ENCODE measurements at places on chromosomes 1 and 21. TPM values are rescaled to one million over a fixed set of nuclear protein-coding genes. Genes with fewer than 3 reads are reported as not detected.

DNA sequence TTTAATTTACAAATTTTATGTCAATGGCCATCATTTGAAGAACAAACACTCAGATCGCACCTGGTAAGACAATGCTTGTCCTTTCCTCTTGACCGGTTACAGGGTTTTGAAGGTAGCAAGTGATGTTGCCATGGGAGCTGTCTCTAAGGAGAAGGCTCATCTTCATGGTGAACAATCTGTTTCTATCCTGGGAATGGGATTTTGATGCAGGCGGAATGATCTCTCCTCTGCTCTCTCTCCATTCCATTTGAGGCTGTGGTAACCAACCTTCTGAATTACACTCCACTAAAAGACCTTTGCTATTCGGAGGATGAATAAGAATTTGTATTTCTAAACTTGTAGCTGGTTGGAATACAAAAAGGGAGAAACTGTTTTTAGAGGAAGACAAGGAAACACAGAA, 57.9 kb upstream of the SLC5A9 start:
- no peaks in the 10 kb centered on the region for H3K4me1 ChIP-seq
- H3K27me3 ChIP-seq, result no peaks in the 10 kb centered on the region
- H3K27ac ChIP-seq, result no peak overlapping the region
- no peaks in the 10 kb centered on the region for H3K36me3 ChIP-seq

- H3K4me3 ChIP-seq, result no peak overlapping the region
- no peaks in the 10 kb centered on the region for H3K4me1 ChIP-seq
- H3K27me3 ChIP-seq, result peaks cover 3% of the 10 kb centered on the region
- no peak for DNase-seq
- no peak overlapping the region for H3K27ac ChIP-seq
- peaks cover 9% of the 10 kb centered on the region for H3K36me3 ChIP-seq
Measured at GRCh38 chr1:4000811-4001251, 100.8 kb upstream of the C1orf174 start.

DNA sequence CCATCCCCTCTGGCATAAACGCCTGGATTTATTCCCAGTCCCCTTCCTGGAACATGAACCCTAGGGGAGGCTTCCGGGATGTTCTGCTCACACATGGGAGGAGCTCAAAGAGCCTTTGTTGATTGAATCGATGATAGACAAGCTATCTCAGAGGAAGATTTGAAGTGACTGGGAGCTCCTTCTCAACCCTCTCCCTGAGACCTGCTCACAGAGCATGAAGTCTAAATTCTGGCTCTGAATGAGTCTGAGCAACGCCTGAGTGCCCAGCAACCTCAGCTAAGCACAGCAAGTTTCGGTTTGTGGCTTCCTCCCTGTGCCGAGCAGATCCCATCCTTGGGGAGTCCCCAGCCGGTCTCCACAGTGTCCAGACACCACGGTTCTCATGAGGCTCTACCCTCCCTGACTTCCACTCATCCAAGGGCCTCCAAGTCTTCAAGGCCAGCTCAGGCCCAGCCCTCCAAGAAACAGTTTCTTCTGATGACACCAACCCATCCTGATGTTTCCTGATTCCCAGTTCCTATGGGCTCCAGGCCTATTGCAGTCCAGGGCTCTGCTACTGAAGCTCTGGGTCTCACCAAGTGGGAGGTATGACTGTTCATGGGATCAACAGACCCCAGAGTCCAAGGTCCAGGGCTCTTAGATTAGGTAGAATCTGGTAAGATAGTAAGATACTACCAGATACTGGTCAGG, 190.8 kb downstream of the DYRK1A start:
- peaks cover 4% of the 10 kb centered on the region for H3K27me3 ChIP-seq
- H3K4me3 ChIP-seq, result no peak overlapping the region
- H3K4me1 ChIP-seq, result peaks cover 8% of the 10 kb centered on the region
- no peaks in the 10 kb centered on the region for H3K36me3 ChIP-seq
- no peak overlapping the region for H3K27ac ChIP-seq

- DNase-seq, result no peak
- no peak overlapping the region for H3K27ac ChIP-seq
- no peaks in the 10 kb centered on the region for H3K36me3 ChIP-seq
- no peak overlapping the region for H3K4me3 ChIP-seq
Measured at GRCh38 chr1:226660410-226661182, 78.5 kb downstream of the ITPKB start.

DNA sequence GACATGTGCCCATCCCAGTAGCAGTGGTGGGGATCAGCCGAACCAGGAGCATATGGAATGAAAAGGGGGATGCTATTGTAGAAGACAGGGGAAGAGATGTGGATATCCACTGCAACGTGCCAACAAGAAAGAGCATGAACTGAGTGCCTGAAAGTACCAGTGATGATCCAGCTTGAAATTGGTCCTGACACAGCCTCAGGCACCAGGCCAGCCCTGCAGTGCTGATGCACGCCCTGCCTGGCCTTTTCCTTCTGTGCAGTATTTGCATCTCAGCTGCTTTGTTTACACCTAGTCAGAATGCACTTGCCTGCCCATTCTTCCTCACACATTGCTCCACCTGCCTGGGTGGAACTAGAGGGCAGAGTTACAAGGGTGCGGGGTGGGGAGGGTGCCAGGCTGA, 50.3 kb upstream of the ARTN start:
- H3K4me3 ChIP-seq, result no peak overlapping the region
- peaks cover 8% of the 10 kb centered on the region for H3K4me1 ChIP-seq
- no peaks in the 10 kb centered on the region for H3K27me3 ChIP-seq
- no peak for DNase-seq

DNA sequence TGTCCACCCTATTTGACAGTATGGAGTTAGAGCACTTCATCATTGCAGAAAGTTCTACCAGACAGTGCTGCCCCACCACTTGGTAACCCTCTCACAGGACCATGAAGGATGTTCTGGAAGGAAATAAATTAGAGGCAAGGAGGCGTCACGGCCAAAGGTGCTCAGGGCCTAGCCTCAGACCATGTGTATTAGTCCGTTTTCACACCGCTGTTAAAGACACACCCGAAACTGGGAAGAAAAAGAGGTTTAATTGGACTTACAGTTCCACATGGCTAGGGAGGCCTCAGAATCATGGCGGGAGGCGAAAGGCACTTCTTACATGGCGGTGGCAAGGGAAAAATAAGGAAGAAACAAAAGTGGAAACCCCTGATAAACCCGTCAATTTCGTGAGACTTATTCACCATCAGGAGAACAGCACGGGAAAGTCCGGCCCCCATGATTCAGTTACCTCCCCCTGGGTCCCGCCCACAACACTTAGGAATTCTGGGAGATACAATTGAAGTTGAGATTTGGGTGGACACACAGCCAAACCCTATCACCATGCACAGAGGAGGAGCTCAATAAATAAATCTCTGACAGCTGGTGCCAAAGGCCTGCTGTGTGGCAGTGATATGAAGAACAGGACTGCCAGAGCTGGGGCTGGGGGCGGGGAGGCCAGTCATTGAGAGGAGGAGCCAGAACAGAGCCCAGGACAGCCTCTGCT, 75.8 kb downstream of the FHAD1 start:
- DNase-seq, result peak; percentile 84
- no peaks in the 10 kb centered on the region for H3K36me3 ChIP-seq
- H3K4me3 ChIP-seq, result peak overlapping the region; percentile 24
- H3K27me3 ChIP-seq, result peaks cover 2% of the 10 kb centered on the region

DNA sequence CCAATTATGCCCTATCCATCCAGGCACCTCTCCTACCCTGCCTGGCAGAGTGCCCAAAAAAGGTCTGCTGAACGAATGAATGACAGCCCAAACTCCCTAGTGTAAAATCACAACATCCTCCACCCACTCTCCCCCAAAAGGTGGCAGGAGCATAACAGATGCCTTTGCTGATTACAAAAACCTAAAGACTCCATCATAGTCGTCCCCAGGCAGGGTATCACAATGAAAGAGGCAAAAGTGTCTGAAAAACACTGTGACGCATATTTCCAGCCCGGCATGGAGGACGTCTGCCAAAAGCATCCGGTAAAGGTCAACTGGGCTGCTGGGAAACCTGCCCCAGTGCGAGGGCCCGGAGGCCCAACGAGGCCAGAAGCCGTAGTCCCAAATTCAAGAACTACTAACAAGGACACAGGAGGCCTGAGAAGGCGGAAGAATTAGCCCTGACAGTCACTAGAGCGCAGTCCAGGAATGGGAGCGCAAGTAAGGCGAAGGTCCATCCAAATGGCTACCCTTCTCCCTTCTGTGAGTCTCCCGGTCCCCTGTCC, 576 bp downstream of the SMIM12 start:
- H3K27me3 ChIP-seq, result no peaks in the 10 kb centered on the region
- H3K27ac ChIP-seq, result peak overlapping the region; percentile 85
- peaks cover 20% of the 10 kb centered on the region for H3K4me1 ChIP-seq
- peak overlapping the region; percentile 83 for H3K4me3 ChIP-seq
- peaks cover 33% of the 10 kb centered on the region for H3K36me3 ChIP-seq
- peak; percentile 34 for DNase-seq

DNA sequence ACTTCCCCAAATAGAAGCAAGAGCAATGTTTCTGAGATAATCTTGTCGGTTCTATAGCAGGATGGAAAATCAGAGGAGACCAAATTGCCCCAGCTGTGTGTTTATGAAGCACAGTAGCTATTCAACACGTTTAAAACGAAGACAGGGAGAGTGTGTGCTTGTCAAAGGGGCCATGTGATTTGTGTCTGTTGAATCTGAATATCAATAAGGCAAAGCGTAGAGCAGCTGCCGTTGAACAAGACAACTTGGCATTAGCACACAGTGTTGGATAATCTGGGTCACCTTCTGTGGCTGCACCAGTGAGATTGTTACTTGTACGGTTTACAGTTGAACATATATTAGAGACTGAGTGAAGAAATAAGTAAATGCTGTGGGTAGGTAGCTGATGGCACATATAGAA, 1.0 kb downstream of the CRB1 start:
- no peak overlapping the region for H3K27ac ChIP-seq
- H3K27me3 ChIP-seq, result no peaks in the 10 kb centered on the region
- no peak for DNase-seq

- H3K27me3 ChIP-seq, result no peaks in the 10 kb centered on the region
- H3K4me1 ChIP-seq, result no peaks in the 10 kb centered on the region
- H3K4me3 ChIP-seq, result no peak overlapping the region
- no peak overlapping the region for H3K27ac ChIP-seq
- peaks cover 36% of the 10 kb centered on the region for H3K36me3 ChIP-seq
Measured at GRCh38 chr1:27301582-27302199, 20.3 kb upstream of the TMEM222 start.

- H3K36me3 ChIP-seq, result peaks cover 22% of the 10 kb centered on the region
- H3K27me3 ChIP-seq, result no peaks in the 10 kb centered on the region
- H3K27ac ChIP-seq, result no peak overlapping the region
- no peak for DNase-seq
- H3K4me1 ChIP-seq, result no peaks in the 10 kb centered on the region
Measured at GRCh38 chr1:23097316-23097715, 71.3 kb downstream of the LUZP1 start.

- H3K27ac ChIP-seq, result no peak overlapping the region
- H3K36me3 ChIP-seq, result peaks cover 14% of the 10 kb centered on the region
- no peak overlapping the region for H3K4me3 ChIP-seq
- no peaks in the 10 kb centered on the region for H3K27me3 ChIP-seq
- no peak for DNase-seq
Measured at GRCh38 chr1:85578321-85579295, 2.0 kb upstream of the CCN1 start.

GRCh38 chr1:188594542-188595235, 1765.9 kb downstream of the PLA2G4A start:
- no peak for DNase-seq
- no peak overlapping the region for H3K27ac ChIP-seq
- no peaks in the 10 kb centered on the region for H3K27me3 ChIP-seq
- no peaks in the 10 kb centered on the region for H3K36me3 ChIP-seq
- H3K4me1 ChIP-seq, result no peaks in the 10 kb centered on the region

TNFRSF4 gene
- total RNA-seq, result 0.47 TPM

CFAP74 gene
- not detected for total RNA-seq

AMIGO1 gene
- total RNA-seq, result 1.0 TPM

LAD1 gene
- 0.25 TPM for total RNA-seq

FBXO2 gene
- 1.7 TPM for total RNA-seq

DCST1 gene
- not detected for total RNA-seq

TNFSF4 gene
- 0.16 TPM for total RNA-seq

WNT9A gene
- 0.04 TPM for total RNA-seq

PTPN22 gene
- total RNA-seq, result 1.3 TPM

CGN gene
- total RNA-seq, result 0.27 TPM

FAM151A gene
- not detected for total RNA-seq
